ENCODE measurements at places on chromosomes 5 and 9.

GRCh38 chr9:14766299-14766698 is 43.8 kb upstream of the CER1 start:
- no peak for DNase-seq

DNA sequence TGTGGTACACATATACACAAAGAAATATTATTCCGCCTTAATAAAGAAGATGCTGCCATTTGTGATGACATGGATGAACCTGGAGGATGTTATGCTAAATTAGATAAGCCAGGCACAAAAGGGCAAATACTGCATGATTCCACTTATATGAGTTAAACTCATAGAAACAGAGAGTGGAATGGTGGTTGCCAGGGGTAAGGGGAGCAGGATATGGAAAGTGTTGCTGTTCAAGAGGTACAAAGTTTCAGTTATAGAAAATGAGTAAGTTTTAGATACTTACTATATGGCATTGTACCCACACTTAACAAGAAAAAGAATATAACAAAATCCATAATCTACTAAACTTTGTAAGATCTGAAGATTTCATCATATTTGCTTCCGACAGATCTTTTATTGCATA is 252.2 kb downstream of the SYK start:
- no peak for DNase-seq

DNA sequence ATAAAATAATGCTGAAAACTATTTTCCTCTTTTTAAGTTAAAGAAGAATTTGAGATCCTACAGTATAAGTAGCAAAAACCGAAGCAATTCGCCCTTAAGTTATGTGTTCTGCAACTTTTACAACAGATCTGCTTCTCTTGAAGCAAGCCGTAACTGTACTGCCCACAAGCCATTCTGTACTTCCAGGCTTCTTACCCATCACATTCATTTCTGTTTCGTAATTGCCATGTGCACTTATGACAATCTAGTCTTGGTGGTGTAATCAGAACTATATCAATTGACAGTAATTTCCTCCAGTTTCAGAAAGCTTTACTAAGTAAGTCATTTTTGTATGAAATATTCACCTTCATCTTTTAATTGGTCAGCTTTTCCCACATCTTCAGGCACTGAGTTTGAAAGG is 13.8 kb downstream of the SGTB start:
- no peak for DNase-seq

- DNase-seq, result no peak
Observed at GRCh38 chr5:4531756-4532704, 608.1 kb upstream of the ADAMTS16 start.

DNA sequence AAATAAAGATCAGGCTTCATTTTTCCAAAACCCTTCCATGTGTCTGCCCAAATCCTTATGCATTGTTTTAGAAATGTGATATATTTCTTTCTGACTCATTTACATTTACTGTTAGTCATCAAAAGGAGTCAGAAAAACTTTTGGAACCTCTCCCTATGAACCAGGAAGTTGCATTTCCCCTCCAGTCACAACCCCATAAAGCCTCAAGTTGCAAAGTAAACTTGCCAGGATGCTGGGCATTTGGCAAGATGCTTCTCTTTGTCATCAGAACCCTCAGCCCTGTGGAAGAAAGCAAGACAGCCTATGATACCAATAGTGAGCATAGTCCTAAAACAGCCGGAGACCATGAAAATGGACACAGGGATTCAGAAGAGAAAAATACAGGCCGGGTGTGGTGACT is 84.2 kb downstream of the MUSK start:
- no peak for DNase-seq

- no peak for DNase-seq
Observed at GRCh38 chr9:4923580-4924544, 61.2 kb upstream of the JAK2 start.

DNA sequence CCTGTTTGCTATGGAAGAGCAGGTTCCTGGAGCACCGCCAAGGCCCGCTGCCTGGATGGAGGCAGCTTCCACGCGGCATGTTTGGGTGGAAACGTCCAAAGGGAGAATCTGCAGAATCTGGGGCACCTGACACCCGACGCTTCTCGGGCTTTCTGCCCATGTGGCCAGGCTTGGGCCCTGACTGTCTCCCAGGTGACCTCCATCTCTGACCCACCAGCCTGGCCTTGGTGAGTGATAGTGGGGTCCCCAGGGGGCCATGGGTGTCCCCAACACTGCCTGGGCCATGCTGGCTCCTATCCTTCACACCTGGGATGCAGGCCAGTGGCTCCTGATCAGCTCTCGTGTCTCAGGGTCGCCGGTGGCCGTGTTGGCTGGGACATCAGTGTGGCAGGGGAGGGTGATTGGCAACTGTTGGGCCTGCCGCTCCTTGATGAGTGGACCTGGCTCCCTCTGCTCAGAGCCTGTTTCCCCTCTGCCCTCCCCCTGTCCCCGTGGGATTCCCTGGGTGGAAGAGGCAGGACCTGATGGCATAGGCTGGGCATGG is 34.0 kb downstream of the GLT6D1 start:
- DNase-seq, result no peak

- no peak for DNase-seq
Observed at GRCh38 chr5:99926463-99926862, 608.7 kb upstream of the FAM174A start.

DNA sequence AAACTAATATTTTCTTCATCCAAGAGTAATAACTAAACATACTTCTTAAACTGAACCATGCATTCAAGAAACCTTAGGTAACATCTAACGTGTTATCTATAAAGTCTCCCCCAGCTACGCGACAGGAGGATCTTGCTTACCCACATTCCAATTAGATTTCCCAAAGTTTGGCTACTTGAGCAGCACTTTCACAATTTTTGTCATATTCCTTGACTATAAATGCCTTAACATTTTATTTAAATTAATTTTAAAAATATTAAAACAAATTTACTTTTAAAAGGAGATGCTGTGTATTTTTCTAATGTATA is 25.3 kb upstream of the IFNE start:
- no peak for DNase-seq

DNA sequence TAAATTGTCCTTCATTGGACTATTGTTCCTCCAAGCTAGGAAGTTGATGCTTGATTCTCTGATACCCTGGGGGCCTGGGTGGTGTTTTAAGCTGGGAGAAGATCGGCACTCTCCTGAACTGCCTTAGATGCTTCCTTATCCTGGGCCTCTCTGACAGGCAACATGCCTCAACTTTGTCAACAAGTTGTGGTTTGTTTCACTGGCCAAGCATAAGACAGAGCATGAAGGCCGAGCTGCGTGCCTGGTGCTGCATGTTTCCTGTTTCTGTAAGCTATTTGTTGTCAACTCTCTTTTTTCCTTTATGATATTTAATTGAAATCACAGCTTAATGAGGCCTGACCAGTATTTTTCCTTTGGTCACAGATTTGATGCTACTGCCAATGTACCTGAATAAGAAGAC is 187.6 kb upstream of the TNC start:
- DNase-seq, result no peak

DNA sequence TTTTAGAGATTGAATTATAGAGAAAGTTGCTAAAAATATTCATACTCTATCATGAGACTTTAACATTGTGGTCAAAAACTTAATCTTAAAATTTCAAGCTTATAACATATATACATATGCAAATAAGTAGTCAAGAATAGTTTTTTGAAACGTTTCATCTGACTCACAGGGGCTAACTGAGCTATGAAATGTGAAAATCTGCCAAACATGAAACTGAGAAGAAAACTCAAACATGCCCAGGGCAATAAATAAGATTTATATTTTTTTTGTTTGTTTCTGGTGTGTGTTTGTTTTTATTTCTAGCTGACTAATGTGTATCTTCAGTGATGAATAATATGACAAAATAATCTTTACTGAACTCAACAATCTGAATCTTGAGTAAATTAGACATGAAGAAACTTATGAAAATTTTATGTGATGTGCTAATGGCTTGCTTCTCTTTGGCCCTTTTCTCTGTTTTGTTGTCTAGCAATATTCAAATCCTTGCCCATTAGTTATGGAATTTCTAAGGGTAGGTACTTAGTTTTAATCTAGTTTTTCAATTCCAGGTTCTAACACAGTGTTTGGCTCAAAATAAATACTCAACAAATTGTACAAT is 99.9 kb downstream of the FAM174A start:
- no peak for DNase-seq

GRCh38 chr9:35112257-35113020 is 3.2 kb downstream of the ATOSB start:
- DNase-seq, result no peak

DNA sequence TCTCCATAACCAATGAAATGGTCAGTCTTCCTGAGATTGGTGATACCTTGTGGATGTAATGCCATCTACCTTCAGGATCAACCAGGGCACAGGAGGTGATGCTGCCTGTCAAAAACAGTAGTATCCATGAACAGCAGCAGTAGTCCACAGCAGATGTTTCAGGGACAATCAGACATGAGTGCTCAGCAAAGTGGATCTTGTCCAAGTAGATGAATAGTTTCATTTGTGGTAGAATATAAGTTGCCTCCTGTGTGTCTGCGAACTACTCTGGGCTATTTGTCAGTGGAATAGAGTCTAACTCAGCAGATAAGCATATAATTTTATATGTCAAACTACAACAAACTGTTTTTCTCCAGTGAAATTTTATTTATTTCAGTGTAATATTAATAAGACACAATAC is 1860.1 kb upstream of the ACO1 start:
- no peak for DNase-seq

DNA sequence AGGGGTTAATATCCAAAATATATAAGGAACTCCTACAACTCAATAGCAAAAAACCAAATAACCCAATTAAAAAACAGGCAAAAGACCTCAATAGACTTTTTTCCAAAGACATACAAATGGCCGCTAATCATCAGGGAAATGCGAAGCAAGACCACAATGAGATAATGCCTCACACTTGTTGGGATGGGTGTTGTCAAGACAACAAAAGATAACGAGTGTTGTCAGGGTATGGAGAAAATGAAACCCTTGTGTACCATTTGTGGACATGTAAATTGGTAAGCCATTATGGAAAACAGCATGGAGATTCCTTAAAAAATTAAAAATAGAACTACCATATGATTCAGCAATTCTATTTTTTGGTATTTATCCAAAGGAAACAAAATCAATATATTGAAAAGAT is 620.2 kb downstream of the ACTL7B start:
- DNase-seq, result no peak

- DNase-seq, result no peak
Observed at GRCh38 chr5:89299998-89300397, 417.0 kb upstream of the MEF2C start.

DNA sequence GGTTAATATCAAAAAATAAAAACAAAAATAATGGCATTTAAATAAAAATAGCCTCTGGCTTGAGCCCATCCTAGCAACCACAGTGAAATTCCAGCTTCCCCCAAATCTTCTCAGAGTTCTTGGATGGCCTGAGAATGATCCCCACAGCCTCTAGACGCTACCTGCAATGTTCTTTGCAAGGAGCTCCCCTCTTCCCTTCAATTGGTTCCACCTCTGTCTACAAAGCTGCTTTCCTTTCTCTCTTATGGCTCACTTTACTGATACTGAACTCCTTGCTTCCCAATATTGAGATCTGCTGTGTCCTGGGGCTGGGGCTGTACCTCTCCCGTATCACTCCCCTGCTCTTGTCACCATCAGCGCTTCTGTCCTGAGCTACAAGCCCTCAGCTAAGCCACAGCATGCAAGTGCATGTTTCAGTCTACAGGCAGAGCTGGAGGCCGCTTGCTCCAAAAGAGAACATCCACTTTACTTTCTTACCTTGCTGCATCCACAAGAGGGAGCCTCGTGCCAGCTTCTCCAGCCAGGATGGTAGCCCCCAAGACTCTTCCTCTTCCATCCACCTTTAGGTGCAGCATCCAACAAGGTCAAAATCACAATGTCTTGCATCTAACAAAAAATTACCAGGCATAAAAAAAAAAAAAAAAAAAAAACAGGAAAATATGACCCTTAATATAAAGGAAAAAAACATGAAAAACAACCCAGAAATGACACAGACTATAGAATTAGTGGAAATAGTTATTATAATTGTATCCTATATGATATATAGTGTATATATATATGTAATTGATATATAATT is 57.4 kb upstream of the PRSS3 start:
- peak; percentile 34 for DNase-seq

DNA sequence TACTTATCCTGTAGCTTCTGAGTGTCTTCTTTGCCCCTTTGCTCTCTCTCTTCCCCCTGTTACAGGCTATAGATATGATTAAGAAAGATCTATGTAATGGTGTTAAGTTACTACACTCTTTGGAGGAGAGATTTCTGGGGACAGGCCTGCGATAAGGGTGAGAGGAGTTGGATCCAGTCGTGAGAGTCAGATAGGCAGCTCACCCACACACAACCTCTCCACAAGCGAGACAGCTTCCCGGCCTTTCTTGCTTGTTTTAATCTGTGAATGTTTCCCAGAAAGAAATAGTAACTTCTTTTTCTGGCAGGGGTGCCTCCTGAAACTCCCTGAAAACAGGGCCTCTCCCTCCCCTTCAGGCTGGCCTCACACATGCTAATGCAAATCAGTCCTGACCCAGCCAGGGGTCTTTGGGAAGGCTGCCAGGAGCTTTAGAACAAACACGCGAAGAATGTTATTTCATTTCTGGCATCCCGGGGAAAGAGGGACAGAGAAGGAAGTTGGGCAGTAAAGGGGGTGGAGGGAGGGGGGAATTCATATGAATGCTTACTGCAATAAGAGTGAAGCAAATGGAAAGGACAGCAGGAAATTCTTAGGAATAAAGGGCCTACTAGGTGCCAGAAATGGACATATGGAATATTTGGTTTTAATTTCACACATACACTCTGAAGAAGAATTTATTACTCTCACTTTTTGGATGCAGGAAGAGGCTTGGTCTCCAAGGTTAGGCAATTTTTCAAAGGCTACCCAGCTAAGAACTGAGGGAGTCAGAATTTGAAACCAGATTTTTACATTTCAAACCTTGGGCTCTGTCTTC is 215.8 kb upstream of the TRIM32 start:
- no peak for DNase-seq

- no peak for DNase-seq
Observed at GRCh38 chr9:136232969-136233368, 12.6 kb downstream of the QSOX2 start.

GRCh38 chr5:40071870-40072269 is 607.8 kb upstream of the PTGER4 start:
- no peak for DNase-seq

GRCh38 chr5:81228084-81228483 is 5.0 kb upstream of the CKMT2 start:
- no peak for DNase-seq

- no peak for DNase-seq
Observed at GRCh38 chr9:76580188-76580587, 121.2 kb downstream of the GCNT1 start.

DNA sequence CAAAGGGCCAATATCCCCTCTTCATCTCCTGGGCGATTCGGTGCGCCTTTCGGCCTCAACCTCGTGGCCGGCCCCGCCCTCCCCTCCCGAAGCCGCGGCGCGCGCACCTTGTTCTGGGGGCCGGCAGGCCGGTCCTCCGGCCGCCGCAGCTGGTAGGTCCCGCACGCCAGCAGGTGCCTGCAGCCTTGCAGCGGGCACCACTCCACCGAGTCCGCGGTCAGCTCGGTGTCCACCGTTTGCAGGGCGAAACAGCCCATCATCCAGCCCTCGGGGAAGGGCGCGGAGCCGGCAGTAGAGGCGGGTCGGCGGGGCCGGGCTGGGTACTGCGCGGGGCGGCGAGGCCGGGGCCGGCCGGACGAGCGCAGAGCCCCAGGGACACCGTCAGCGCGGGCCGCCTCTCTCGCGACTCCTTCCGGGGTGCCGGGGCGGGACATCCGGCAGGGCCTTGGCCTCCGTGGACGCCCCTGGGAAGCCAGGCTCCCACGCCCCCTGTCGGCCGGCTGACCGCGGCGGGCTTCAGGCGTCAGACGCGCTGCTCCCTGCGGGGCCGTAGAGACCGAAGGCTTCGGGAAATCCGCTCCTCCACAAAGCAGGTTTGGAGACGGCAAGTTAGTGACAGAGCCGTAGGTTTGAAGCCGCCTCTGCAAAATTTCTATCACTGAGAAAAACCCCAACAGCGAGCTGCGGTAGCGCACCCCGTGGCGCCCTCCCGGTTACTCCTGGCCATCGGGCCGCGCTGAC is at the start of gene DPH7:
TSS of gene DPH7 (minus strand) at position 408 of the 741 bp plus-strand sequence. CDS start at position 260, 148 bp downstream.
- DNase-seq, result peak; percentile 84

Data from NCI-H1105 (cell line).